Amygdala (tissue), 56 donors: ENCODE measurements at places on chromosomes 6 and 20.

DNA sequence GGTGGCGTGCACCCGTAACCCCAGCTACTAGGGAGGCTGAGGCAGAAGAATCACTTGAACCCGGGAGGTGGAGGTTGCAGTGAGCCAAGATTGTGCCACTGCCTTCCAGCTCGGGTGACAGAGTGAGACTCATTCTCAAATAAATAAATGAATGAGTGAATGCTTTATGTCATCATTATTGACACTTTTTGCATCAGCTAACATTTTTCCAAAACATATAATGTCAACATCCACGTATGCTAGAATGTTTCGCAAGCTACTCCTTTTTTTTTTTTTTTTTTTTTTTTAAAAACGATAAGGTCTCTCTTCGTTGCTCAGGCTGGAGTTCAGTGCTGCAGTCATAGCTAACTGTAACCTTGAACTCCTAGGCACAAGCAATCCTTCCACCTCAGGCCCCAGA, 72.2 kb downstream of the SENP6 start:
- no peak for DNase-seq

DNA sequence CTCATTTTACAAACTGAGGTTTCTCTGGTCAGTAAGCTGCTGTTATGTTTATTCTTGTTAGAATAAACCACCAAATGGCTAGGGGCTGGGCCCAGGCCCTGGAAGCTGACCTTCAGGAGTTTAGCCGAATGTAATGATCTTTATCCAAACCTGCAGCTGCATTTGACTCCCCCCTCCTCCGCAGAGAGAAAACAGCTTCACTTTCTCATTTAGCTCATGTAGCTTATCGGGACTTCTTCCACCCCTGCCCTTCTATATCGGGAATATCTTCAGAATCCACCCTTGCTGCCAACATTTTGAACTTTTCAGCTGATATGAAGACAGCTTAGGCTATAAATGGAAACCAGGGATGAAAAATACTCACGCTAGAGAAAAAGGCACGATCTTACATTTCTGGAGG, 102.6 kb downstream of the ZMYND8 start:
- DNase-seq, result no peak

DNA sequence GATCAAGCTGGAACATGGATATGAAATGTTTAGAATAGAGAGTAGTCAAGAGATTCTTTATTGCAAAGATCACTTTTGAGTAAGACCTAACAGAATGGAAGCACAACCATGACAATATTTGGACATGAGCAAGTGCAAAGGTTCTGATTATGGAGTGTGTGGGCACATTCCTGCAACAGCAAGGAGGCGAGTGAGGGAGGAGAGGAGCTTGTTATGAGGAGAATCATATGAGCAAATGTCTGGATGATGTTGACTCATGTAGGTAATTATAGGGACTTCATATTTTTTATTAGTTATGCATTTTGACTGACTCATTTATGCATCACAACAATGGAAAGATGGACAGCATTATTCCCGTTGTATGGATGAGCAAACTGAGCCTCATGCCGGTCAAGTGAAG, 100.8 kb upstream of the SLC35B3 start:
- no peak for DNase-seq

DNA sequence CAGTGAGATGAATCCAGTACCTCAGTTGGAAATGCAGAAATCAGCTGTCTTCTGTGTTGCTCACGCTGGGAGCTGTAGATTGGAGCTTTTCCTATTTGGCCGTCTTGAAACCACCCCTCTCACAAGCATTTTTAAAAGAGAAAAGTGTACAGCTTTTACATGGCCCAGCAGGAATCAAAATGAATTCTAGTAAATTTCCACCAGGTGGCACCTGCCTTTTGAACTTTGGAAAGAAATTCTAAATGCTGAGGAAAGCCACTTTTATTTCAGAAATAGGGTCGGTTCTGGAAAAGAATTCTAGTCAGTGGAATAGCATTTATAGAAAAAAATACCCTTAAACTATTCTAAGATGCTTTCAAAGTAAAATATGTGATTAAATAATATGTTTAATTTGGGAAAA, 647.8 kb downstream of the CD109 start:
- DNase-seq, result no peak

- no peak for DNase-seq
Observed at GRCh38 chr6:35776364-35777215, at the start of gene CLPSL2. Gene CLPSL2, plus strand, starts transcription at chr6:35776598. Its CDS starts 21 bp downstream, at chr6:35776619.

GRCh38 chr6:1267790-1268762, 43.8 kb upstream of the FOXQ1 start:
- no peak for DNase-seq

DNA sequence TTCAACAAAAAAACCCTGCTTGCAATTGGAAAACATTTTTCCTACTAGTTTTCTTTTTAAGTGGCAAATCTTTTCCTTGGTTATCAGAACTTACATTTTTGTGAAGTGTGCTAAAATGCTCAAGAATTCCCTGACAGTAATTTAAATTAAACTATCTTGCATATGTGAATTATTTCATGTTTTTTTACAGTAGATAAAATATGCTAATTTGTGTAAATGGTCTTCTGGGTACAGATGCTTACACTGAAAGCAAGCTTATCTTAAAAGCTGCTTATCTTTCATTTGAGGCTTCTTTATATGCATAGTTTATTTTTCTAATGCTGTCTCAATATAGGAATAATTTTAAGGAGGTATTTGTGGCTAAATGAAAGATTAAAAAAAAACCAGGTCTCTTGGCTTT, 403.0 kb upstream of the FLRT3 start:
- no peak for DNase-seq
